ENCODE measurements at places on chromosomes 7 and 10. TPM values are rescaled to one million over a fixed set of nuclear protein-coding genes. Genes with fewer than 3 reads are reported as not detected.

WDR86 gene
- not detected for total RNA-seq

GRCh38 chr10:110413049-110413783 is 84.5 kb upstream of the DUSP5 start:
- DNase-seq: no peak

- peak; percentile 13 for DNase-seq
Observed at GRCh38 chr7:2864204-2864985, 20.3 kb upstream of the GNA12 start.

- no peak for DNase-seq
Observed at GRCh38 chr7:24555184-24555583, 18.1 kb upstream of the PALS2 start.

- no peak for DNase-seq
Observed at GRCh38 chr7:50697748-50698147, 84.9 kb downstream of the GRB10 start.

DNA sequence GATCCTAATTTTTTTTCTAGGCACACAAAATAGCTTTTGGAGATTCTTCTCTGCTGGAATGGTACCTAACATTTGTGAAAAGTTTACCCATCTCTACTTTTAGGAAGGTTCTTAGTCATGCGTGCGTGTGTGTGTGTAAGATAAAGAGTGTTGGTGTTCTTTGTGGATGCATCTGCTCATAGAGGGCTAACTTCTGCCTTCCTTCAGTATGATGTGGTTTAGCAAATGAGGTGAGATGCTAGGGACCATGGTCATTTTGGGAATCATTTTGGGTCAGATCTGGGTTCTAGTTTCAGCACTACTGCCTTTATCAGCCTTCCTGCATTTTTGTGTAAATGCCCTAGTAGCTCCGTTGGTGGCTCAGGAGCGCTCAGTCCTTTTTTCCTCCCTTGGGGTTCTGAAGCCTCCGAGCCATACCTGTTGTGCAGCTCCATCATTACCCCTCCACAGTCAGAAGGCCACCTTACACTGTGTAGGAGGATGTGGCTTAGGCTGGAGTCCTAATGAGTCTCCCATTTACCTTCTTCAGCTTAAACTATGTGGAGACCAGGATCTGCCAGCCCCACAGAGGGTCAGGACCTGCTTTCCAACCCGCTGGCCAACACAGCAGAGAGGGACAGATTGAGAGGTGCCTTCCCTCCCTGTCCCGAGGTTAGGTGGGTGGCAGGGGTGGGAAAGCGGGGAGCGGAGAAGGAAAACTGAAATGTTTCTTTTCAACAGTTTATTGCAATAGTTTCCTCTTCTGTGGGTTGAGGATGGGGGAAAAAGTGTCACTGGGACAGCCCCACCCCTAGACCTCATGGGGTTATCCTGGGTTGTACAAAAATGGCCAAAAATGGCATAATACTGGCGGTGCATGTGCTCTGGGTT is 31.2 kb downstream of the TSPAN14 start:
- no peak for DNase-seq

GLI3 gene
- total RNA-seq: 1.0 TPM

COA1 gene
- 47.3 TPM for total RNA-seq

- DNase-seq: no peak
Observed at GRCh38 chr10:112203328-112204076, 19.9 kb upstream of the GPAM start.

CHN2 gene
- total RNA-seq: 6.5 TPM

GRCh38 chr10:133565441-133566294 is at the start of gene SYCE1:
SYCE1 (minus strand) TSS chr10:133565583; CDS start chr10:133565529, 54 bp downstream.
- DNase-seq: no peak

GRCh38 chr10:4939224-4940072 is 23.8 kb upstream of the AKR1C1 start:
- no peak for DNase-seq

- DNase-seq: no peak
Observed at GRCh38 chr7:40700653-40701421, 566.0 kb downstream of the SUGCT start.

DNA sequence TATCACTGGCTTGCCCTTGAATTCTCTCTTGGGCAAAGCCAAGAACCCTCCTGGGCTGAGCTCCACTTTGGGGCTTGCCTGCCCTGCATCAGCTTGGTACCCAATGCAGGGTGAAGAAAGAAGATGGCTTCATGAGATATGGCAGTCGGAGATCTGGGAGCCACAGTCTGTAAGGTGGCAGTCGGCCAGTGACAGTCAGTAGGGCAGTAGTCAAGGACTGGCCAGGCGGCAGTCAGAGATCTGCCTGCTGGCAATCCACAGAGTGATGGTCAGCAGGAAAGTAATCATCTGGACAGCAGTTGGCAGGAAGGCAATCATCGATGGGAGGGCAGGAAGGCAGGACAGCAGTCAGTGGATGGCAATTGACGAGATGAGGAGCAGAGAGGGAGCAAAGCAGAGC is 32.6 kb upstream of the CNNM1 start:
- no peak for DNase-seq

- no peak for DNase-seq
Observed at GRCh38 chr7:97871659-97872024, 566 bp downstream of the ASNS start.

MRLN gene
- not detected for total RNA-seq

DNA sequence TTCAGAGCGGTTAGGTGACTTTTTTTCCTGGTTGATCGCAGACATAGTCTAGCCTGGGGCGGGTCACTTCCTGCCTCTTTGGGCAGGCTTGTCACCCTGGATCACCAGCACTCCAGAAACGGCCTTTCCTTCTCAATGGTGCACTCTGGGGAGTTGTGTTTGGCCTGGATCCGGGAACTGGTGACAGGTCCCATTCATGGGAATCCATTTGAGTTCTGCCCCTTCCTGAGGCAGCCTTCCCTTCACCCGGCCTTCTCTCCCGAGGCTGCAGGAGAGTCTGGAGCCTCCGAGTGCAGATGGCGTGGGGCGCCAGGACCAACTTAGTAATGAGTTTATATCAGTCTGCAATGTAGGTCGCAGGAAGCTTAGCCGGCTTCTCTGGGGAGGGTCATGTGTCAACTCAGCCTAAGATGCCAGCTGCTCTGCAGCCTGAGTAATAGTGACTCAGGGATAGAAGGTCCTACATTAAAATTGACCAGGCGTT is 54.2 kb downstream of the TACR2 start:
- DNase-seq: peak; percentile 68

HOXA3 gene
- 2.4 TPM for total RNA-seq

UROS gene
- 47.1 TPM for total RNA-seq

GRCh38 chr7:16416289-16417282 is 4.8 kb downstream of the CRPPA start:
- DNase-seq: no peak

DNA sequence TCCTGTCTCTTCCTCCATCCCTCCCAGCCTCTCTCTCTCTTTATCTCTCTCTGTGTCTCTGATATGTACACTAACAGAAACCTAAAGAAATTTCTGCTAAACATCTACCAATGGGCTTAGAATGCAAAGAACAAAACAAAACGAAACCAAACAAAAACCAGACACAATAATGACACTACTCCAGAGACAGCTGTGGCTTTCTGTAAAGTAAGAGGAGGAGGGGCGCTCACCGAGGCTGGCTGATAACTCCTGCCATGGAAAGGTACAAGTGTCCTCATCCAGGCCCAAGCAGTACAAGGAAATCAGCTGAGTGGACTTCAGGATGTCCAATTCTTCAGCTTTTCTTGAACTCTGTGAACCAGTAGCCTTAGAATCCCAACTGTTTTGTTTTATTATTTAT is 70.4 kb upstream of the FZD8 start:
- no peak for DNase-seq

- peak; percentile 92 for DNase-seq
Observed at GRCh38 chr7:142535123-142535779, 214.0 kb upstream of the PRSS1 start.

- no peak for DNase-seq
Observed at GRCh38 chr10:97866524-97867219, 17.0 kb downstream of the GOLGA7B start.

DNA sequence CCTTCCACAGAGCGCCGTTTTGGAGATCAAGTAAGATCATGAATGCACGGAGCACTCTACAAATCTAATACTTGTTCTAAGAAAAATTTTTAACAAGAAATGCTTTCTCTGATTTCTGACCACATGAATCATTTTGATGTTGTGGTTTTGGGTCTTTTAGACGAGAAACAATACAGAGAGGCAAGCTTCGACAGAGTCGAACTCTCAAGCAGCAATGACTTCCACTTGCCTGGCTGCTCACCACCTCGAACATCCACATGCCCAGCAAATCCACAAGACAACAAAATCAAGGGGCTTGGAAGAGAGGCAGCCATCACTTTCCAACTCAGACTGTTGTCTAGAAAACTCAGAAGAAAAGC is 69.4 kb upstream of the GSDME start:
- DNase-seq: no peak

DNA sequence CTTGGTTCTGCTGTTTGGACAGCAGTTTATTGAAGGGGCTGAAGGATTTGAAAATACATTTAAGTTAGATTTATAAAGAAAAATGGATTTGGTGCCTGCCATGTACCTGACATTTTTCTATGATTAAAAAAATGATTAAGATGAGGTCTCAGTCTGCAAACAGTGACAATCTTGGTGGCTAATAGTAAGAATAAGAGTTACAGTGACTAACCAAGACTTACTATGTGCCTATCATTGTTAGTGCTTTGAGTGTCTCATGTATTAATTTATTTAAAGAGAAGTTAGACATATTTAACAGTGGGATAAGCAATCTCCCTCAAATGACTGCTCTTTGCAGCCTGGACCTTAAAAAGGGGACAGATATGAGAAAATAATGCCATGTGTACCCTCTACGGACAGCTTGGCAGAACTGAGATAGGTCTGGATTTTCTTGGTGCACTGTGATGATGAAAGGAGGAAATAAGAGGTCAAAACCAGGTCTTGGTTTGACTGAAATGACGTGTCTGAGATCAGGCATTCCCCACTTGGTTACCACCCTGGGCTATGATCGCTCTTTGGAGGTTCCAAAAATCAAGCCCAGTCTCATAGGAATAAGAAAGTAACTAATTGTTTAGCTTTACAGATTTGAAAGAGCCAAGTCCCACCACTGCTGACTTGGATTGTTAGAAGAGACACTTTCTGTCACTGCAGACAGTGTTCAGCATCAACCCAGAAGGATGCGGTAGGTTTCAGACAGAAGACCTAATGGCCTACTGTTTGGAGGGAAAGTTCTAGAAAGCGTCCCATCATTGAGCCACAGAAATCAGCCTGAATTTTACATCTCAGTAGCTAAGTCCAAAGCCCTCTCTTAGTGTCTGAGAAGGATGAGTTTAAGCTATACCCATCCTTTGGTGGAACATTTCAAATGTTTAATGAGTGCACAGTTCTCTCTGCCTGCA is 2.1 kb downstream of the CASP7 start:
- DNase-seq: peak; percentile 35

GRCh38 chr7:2157473-2158279 is 75.1 kb downstream of the MAD1L1 start:
- no peak for DNase-seq

- DNase-seq: no peak
Observed at GRCh38 chr7:85529831-85530230, 343.0 kb upstream of the SEMA3D start.

GNGT1 gene
- total RNA-seq: not detected

CHAT gene
- total RNA-seq: not detected

DNA sequence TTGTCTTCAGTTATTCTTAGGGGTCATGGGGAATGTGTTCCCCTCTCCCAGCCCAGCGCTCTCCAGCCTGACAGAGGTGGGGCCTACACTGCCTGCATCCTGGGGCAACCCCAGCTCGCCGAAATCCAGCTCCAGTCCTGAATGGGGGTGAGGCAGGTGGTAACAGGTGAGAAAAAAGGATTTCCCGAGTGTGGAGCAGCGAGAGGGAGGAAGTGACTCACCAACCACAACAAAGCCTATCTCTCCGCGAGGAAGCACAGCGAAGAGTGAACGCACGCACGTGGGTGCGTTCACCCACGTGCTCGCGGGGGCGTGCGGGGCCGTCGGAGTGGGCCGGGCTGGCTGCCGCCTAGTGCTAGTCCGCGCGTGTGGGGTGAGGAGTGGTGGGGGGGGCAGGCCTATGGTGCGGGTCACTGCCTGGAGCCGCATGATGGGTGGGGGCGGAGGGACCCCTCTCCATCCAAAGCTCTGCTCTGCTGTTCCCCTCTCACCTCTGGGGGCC is 855 bp upstream of the PALD1 start:
- DNase-seq: peak; percentile 74

OPN1SW gene
- not detected for total RNA-seq

PRR15 gene
- total RNA-seq: 0.17 TPM

DNA sequence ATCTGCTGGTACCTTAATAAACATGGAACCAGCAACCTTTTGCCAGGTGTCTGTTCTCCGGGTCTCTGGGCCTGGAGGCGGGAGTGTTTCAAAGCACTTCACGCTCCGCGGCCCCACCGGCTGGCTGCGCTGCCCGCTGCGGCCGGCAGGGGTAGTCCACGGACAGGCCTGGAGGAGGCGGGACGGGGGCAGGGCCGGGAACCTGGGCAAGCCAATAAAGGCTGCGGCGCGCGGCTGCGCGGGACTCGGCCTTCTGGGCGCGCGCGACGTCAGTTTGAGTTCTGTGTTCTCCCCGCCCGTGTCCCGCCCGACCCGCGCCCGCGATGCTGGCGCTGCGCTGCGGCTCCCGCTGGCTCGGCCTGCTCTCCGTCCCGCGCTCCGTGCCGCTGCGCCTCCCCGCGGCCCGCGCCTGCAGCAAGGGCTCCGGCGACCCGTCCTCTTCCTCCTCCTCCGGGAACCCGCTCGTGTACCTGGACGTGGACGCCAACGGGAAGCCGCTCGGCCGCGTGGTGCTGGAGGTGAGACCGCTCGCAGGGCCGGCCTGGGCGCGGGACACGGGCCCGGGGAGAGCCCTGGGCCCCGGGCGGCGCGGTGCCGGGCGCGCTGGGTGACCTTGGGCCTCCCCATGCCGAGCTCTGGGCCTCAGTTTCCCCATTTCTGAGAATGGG is at the start of gene PPIF:
PPIF (plus strand) TSS at position 244 of the 668 bp plus-strand sequence; CDS start at position 324, 80 bp downstream.
- DNase-seq: peak; percentile 95

GRCh38 chr7:46153583-46153950 is 232.5 kb upstream of the IGFBP3 start:
- DNase-seq: no peak

- DNase-seq: no peak
Observed at GRCh38 chr10:7185367-7185690, 225.5 kb downstream of the SFMBT2 start.

- DNase-seq: peak; percentile 39
Observed at GRCh38 chr7:1951159-1951536, 281.1 kb downstream of the ELFN1 start.

DNA sequence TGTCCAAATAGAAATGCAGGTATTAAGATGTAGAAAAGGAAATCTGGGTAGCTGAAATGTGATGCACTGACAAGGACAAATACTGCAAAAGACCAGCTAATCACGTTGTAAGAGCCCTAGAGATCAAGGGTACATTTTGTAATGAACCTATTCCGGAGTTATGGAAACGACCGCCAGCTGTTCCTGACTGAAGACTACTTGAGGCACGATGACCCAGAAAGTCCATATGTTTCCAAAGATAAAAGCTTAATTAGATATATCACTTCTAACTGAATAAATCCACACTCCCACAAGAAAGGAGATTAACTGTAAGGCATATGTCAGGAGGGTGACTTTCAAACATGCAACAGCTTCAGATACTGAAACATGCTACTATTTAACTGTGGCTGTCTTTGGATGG is 253.5 kb downstream of the NSUN6 start:
- no peak for DNase-seq

- no peak for DNase-seq
Observed at GRCh38 chr7:111586711-111587409, 24.6 kb upstream of the IMMP2L start.

ZP3 gene
- total RNA-seq: 1.0 TPM

- DNase-seq: no peak
Observed at GRCh38 chr7:92848851-92849250, 12.5 kb upstream of the CDK6 start.
